ENCODE measurements at places on chromosomes 12 and 14. TPM values are rescaled to one million over a fixed set of nuclear protein-coding genes. Genes with fewer than 3 reads are reported as not detected.

- no peak for DNase-seq
Observed at GRCh38 chr14:65794674-65795279, 382.2 kb downstream of the FUT8 start.

DNA sequence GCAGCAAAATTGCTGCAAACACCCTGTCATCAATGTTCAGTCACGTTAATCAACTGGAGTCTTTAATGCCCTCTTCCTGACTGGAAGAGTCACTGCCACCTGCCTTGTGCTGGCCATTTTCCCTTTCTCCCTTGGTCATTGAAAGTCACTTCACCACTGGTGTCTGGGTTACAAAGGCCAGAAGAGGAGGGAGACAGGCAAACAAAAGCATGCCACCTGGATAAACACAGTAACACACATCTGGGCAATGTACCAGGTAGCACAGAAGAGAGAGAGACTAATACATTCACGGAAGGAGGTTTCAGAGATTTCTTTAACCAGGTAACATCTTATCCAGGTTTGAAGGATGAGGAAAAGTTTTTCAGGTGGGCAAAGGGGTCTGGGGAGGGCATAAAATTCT, 32.7 kb downstream of the GPHB5 start:
- DNase-seq = no peak

OLR1 gene
- not detected for total RNA-seq

RNASE7 gene
- not detected for total RNA-seq

CBLN3 gene
- total RNA-seq = 0.39 TPM

CCDC196 gene
- total RNA-seq = not detected

DNA sequence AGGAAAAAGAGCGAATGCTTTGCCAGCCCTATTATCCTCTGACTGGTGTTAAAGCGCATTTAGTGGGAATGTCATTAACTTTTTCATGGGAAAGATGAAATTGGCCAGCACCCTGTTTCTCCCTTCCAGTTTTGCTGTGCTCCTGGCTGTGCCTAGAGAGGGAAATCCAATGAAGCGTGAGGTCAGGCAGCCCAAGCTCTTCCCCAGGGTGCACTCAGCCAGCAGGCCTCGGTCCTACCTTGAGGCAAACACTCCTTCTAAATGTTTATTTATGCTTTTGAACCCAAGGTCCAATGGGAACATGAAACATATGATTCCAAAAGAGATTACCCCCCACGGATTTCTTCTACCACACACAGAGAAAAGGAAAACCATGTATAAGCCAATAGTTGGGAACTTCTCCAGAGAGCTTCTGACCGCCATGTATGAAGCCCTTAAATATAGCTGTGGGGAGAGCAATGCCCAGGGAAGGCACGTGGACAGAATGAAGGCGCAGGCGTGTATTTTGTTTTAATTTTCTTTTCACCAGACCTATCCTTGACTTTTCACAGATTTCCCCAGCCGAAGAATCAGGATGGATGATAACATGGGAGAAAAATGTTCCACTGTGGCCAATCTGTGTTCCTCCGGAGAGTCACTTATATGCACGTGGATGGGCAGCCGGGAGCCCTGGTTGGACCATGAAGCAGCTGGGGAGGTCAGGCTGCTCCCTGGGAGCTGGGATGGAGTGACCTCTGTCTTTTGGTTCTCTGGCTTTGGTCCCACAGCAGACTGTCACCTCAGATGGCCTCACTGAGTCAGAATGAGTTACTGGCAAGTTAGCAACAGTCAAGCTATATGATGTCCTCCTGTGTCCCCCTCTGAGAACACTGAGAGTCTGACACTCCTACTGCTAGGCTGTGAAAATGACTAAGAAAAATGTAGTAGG, 37.3 kb downstream of the GPR135 start:
- no peak for DNase-seq

- DNase-seq = no peak
Observed at GRCh38 chr12:62279058-62279457, 18.9 kb downstream of the USP15 start.

STYK1 gene
- 0.37 TPM for total RNA-seq

DNA sequence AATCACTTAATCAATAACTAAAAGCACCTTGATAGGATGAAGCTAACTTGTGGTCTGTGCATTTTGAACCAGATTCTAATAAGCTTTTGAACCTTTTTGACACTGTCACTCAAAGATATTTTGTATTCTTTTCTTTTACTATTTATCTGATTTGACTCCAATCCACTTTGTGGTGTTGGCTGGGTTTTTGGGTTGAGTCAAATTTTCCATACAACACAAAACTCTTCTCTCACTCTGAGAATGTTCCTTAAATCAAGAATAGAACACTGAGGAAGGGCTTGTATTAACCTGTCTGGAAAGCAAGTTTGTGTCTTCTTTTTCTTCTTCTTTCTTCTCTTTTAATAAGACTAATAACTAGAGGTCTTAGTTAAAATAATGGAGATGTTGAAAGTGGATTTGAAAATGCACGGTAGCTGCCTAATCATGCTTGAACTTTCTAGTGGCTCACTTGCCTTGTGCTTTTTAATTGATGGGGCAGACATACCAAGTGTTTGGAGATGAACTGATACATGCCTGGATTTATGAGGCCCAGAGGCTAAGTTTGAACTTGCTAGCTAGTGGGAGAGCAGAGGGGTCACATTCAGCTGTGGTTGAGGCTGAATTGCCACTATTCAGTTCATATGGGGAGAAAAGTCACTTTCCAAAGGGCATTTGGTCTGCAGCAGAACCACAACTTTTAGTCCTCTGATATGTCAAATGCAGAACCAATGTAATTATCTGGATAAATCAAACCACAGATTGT, 93.5 kb upstream of the PTHLH start:
- no peak for DNase-seq

GRCh38 chr12:75720812-75721641, 209.6 kb upstream of the KRR1 start:
- DNase-seq = peak; percentile 61

DNAH10 gene
- 0.17 TPM for total RNA-seq

PRH2 gene
- not detected for total RNA-seq

SLC7A7 gene
- 3.1 TPM for total RNA-seq

DNA sequence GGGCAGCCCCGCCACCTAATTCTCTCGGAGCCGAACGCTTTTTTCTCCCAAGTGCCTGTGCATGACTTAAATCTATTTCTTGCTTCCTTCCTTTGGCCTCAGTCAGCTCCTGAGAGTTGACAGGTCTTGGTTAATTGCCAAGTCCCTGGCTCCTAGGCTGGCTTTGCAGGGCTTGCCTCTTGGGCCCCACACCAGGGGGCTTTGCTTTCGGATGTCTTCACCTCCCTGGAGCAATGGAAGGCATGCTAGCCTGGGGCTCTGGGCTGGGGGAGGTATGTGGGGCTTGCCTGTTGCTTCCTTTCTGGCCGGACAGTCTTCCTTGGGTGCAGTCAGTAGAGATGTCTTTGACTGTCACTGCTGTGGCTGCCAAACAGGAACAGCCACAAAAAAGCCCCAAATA, 2.2 kb upstream of the KRT80 start:
- DNase-seq = no peak

- DNase-seq = peak; percentile 63
Observed at GRCh38 chr14:26730929-26731618, 133.2 kb upstream of the NOVA1 start.

DNA sequence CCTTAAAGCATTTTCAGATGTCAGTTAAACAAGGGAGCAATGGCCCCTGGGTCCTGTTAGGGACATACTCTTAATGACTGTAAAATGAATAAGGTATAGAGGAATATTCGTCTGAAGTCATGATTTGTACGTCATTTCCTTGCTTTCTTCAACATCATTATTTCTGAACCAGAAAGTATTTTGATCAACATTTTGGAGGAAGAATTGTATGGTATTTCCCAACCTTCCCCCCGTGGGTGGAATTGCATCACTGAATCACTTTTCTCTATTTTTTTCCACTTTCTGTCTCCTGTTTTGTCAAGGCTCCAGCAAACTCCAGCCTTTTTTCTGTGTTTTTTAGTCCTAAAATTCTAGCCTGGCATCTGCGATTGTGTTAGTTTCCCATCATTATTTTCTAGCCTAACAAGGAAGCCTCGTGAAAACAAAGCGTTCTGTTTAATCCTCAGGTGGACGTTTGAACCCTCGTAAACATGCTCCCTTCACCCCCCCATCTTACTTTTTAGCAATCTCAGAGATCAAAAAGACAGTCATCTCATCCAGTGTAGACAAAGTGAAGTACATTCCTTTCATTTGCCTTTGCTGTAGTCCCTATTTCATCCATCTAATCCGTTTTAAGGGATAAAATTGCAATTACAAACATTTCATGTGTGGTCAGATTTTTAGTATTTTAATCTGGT, 62.3 kb downstream of the ETV6 start:
- DNase-seq = no peak

DNA sequence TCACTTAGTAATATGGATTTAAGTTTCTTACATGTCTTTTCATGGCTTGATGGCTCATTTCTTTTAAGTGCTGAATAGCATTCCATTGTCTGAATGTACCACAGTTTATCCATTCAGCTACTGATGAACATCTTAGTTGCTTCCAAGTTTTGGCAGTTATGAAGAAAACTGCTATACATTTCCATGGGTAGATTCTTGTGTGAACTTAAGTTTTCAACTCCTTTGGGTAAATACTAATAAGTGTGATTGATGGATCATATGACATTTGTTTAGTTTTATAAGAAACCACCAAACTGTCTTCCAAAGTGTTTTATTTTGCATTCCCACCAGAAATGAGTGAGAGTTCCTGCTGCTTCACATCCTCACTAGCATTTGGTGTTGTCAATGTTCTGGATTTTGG, 119.2 kb downstream of the NAV3 start:
- no peak for DNase-seq

CAPZA3 gene
- not detected for total RNA-seq

DNA sequence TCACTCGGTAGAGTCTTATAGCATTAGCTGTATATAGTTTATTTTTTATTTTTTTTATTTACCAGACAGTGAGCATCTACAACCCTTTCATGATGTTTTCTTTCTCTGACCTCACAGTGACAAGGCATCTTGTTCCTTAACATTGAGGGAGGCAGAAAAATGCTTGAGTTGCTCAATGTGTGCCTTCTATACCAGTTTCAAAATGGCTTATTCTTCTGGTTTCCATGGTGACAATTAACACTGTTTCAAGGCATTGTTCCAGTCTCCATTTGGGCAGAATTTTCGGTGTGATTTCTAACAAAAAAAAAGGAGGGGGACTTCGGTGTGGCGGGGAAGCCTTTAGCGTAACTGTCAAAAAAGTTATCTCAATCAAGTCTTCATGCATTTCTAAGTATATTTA, 209.7 kb upstream of the NPAS3 start:
- DNase-seq = no peak

GRCh38 chr12:86134561-86134960, 121.6 kb downstream of the MGAT4C start:
- no peak for DNase-seq

HSPA2 gene
- total RNA-seq = 25.4 TPM

GRCh38 chr12:11565752-11566151, 83.7 kb upstream of the ETV6 start:
- DNase-seq = no peak

MANSC4 gene
- total RNA-seq = not detected

DNA sequence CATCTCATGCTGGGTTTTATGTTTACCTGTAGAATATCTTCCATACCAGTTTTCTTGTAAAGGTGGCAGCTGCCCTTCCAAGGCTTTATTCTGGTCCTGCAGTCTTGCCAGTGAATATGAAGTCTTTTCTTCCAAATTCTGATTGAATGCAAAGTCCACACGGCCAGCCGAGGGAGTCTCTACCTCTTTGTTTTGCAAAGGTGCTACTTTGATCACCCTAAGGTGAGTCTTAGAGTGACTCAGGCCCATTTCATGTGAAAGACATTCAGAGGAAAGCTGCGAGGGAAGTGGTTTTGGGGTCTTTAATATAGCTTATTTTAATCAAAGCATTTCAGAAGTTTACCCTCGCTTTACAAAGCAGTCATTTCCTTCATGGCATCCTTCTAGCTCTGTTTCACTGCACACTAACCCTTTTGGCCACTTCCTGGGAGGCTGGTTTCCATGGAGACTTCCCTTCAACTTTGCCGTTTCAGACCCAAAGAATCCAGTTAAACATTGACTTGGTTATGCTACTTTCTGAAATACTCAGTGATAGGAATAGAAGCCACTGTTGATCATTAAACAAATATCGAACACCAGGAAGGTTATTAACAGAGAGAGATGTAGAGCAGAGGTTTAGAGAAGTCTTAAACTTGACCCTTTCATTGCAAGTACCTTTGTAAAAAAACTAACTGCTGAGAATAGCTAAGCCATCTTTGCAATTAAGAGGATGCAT, at the start of gene CCDC198:
Gene CCDC198, minus strand, starts transcription at position 391 of the 715 bp plus-strand sequence. Its CDS starts 142 bp downstream, at position 249.
- DNase-seq = no peak

GRCh38 chr12:94710933-94711332, 60.6 kb upstream of the TMCC3 start:
- peak; percentile 67 for DNase-seq

GRCh38 chr12:51850965-51851299, 2.4 kb upstream of the FIGNL2 start:
- DNase-seq = no peak

GRCh38 chr14:45790293-45790692, 537.3 kb upstream of the MIS18BP1 start:
- DNase-seq = no peak

RAD9B gene
- 0.22 TPM for total RNA-seq

GRCh38 chr12:4211372-4211771, 62.2 kb upstream of the CCND2 start:
- peak; percentile 21 for DNase-seq

DNA sequence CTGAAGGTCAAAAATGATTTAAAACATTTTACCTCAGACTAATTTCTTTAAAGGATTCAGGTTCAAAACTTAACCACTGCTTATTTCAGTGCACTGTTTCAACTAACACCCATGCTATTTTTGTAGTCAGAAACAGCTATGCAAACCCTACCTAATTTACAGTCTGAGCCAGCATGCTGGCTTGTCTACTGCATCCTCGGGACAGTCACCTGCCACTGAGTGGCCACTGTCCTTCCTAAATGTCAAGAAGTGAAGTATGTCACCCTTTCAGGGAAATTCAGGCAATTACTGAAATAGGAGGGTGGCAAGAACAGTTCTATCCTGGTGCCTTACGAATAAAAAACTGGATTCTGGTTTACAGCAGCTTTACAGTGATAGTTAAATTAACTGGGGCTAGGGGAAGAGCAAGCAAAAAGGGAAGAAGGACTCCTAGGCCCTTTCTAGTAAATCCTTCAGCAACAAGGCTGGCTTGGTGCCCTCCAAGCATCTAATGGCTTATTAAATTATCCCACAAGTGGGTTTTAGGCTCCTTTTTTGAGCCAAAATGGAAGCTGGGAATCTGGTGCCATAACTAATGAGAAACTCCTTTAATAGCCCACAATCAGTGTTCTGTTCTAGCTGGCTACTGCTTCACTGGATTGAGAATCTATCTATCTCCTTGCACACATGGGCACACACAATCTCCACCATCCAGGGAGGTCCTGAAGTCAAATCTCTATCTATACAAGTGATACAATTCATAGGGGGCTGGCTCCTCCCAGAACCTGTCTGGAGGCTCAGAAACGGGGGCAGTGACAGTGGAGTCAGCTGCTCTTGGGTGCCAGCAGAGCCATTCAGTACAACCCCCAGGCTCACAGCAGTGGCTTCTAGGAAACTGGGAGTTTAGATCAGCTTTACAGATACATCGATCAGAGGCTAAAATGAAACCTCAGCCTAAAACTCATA, 43.4 kb downstream of the SH2B3 start:
- no peak for DNase-seq
